ENCODE measurements at places on chromosomes 6 and 20. TPM values are rescaled to one million over a fixed set of nuclear protein-coding genes. Genes with fewer than 3 reads are reported as not detected.

The AKAP7 gene
- 5.6 TPM for total RNA-seq

The PTCHD4 gene
- total RNA-seq, result 8.4 TPM

The TRDN gene
- total RNA-seq, result not detected

The THEMIS gene
- not detected for total RNA-seq

The SIRPB1 gene
- 1.4 TPM for total RNA-seq

The SLC22A7 gene
- total RNA-seq, result not detected

The SPATA25 gene
- total RNA-seq, result 0.72 TPM

The PRDM1 gene
- total RNA-seq, result 12.6 TPM

The GTSF1L gene
- total RNA-seq, result not detected

The TSPO2 gene
- not detected for total RNA-seq

The PPP1R14C gene
- 38.7 TPM for total RNA-seq

The HCRTR2 gene
- total RNA-seq, result not detected

The SASH1 gene
- total RNA-seq, result 18.4 TPM

The ERGIC3 gene
- 222 TPM for total RNA-seq

The LY6G6C gene
- total RNA-seq, result not detected

The PRSS16 gene
- total RNA-seq, result 27.9 TPM

All from MCF 10A (cell line).